ENCODE measurements at places on chromosomes 12 and 14. TPM values are rescaled to one million over a fixed set of nuclear protein-coding genes. Genes with fewer than 3 reads are reported as not detected.

Gene CLEC6A
- total RNA-seq: 0.32 TPM

Gene PZP
- total RNA-seq: 0.38 TPM

Gene ESPL1
- total RNA-seq: 2.8 TPM

Gene FAM177A1
- total RNA-seq: 100 TPM

Gene SUOX
- total RNA-seq: 26.3 TPM

Gene PLA2G1B
- 76.9 TPM for total RNA-seq

Gene MUCL1
- total RNA-seq: not detected

Gene RIMKLB
- 27.3 TPM for total RNA-seq

Gene DTX3
- 20.1 TPM for total RNA-seq

Gene POTEM
- total RNA-seq: not detected

Gene MAP1LC3B2
- total RNA-seq: 1.5 TPM

Gene LMO3
- 172 TPM for total RNA-seq

Gene SOX5
- total RNA-seq: 12.2 TPM

Gene TAS2R8
- not detected for total RNA-seq

Gene P2RX2
- not detected for total RNA-seq

Gene LRIG3
- total RNA-seq: 26.8 TPM

DNA sequence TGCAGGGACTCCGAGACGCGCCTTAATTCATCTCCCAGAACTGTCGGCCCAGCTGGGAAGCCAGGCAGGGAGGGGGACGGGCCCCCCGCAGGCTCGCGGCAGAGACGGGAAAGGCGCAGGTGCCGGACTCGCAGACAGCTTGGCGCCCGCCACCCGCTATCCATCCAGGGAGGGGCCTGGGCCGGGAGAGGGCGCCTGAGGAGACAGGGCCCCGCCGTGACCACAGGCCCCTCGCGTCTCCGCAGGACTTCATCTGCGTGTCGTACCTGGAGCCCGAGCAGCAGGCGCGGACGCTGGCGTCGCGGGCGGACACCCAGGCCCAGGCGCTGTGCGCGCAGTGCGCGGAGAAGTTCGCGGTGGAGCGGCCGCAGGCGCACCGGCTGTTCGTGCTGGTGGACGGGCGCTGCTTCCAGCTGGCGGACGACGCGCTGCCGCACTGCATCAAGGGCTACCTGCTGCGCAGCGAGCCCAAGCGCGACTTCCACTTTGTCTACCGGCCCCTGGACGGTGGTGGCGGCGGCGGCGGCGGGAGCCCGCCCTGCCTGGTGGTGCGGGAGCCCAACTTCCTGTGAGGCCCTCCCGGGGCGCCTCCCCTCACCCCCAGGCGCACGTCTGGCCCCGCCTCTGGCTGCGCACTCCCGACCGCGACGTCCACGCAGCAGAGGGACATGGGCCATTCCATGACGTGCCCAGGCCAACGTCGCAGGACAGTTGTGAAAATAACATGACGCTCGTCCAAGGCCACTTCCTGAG, 60.6 kb downstream of the LGMN start:
- H3K36me3 ChIP-seq: peaks cover 79% of the 10 kb centered on the region
- peaks cover 9% of the 10 kb centered on the region for H3K4me1 ChIP-seq
- peak overlapping the region; percentile 43 for H3K4me3 ChIP-seq
- H3K27ac ChIP-seq: no peak overlapping the region
- DNase-seq: no peak

- H3K27ac ChIP-seq: no peak overlapping the region
- no peak for DNase-seq
- no peaks in the 10 kb centered on the region for H3K36me3 ChIP-seq
- no peak overlapping the region for H3K4me3 ChIP-seq
- no peaks in the 10 kb centered on the region for H3K27me3 ChIP-seq
- H3K4me1 ChIP-seq: no peaks in the 10 kb centered on the region
Observed at GRCh38 chr12:120064054-120064940, 52.3 kb downstream of the RAB35 start.

GRCh38 chr12:79547044-79547734, 143.6 kb downstream of the PAWR start:
- DNase-seq: no peak
- H3K36me3 ChIP-seq: no peaks in the 10 kb centered on the region
- H3K4me3 ChIP-seq: no peak overlapping the region
- H3K27ac ChIP-seq: peak overlapping the region; percentile 81

- H3K36me3 ChIP-seq: no peaks in the 10 kb centered on the region
- H3K4me1 ChIP-seq: peaks cover 7% of the 10 kb centered on the region
- peak overlapping the region; percentile 98 for H3K4me3 ChIP-seq
- H3K27me3 ChIP-seq: no peaks in the 10 kb centered on the region
Observed at GRCh38 chr12:93442411-93443340, 929 bp upstream of the UBE2N start.

- peaks cover 7% of the 10 kb centered on the region for H3K4me1 ChIP-seq
- H3K27me3 ChIP-seq: no peaks in the 10 kb centered on the region
- no peak for DNase-seq
- H3K27ac ChIP-seq: no peak overlapping the region
- no peaks in the 10 kb centered on the region for H3K36me3 ChIP-seq
Observed at GRCh38 chr14:68084256-68084655, 264.7 kb downstream of the RAD51B start.

DNA sequence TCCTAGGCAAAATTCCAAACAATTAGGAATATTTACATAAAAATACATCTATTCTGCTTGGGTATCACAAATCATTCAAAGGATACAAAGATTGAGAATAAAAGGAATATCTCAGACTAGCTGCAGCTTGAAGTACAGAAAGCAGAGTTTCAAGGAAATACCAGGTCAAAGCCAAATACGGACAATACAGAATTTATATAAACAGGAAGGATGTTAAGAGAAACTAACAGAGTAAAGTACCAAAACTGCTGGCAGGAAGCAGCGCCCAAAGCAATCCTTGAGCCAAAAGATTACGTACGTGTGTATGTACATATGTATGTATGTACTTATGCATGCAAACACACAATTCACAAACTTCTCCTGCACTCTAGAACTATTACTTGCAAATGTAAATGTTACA, 86.6 kb downstream of the PPP1R12A start:
- no peak overlapping the region for H3K4me3 ChIP-seq
- H3K27me3 ChIP-seq: no peaks in the 10 kb centered on the region
- peaks cover 29% of the 10 kb centered on the region for H3K4me1 ChIP-seq
- peaks cover 22% of the 10 kb centered on the region for H3K36me3 ChIP-seq

- no peaks in the 10 kb centered on the region for H3K27me3 ChIP-seq
- H3K4me3 ChIP-seq: no peak overlapping the region
- no peak overlapping the region for H3K27ac ChIP-seq
- H3K4me1 ChIP-seq: no peaks in the 10 kb centered on the region
Observed at GRCh38 chr14:82759656-82760055, 1226.0 kb upstream of the SEL1L start.

DNA sequence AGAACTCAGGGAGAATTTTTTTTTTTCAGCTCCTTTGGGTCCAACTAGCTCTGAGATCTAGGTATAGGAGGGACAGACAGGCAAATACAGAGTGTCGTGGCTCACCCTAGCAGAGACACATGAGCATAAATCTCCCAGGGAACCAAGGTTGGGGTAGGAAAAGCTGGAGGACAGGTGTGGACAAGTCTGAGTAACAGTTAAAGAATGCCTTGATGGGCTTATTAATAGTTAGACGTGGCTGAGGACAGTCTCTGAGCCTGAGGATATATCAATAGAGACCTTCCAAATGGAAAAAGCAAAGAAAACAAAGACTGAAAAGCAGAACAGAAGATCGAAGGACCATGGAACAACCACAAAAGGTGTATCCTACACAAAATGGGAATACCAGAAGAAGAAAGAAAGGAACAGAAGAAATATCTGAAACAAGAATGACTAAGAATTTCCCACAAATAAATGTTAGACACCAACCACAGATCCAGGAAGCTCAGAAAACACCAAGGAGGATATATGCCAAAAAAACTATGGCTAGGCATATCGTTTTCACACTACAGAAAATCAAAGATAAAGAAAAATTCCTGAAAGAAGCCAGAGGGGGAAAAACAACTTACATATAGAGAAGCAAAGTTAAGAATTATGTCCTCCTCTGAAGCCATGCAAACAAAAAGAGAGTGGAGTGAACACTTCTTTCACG, 80.9 kb downstream of the PTPRB start:
- no peak overlapping the region for H3K27ac ChIP-seq
- H3K36me3 ChIP-seq: no peaks in the 10 kb centered on the region
- no peaks in the 10 kb centered on the region for H3K27me3 ChIP-seq

DNA sequence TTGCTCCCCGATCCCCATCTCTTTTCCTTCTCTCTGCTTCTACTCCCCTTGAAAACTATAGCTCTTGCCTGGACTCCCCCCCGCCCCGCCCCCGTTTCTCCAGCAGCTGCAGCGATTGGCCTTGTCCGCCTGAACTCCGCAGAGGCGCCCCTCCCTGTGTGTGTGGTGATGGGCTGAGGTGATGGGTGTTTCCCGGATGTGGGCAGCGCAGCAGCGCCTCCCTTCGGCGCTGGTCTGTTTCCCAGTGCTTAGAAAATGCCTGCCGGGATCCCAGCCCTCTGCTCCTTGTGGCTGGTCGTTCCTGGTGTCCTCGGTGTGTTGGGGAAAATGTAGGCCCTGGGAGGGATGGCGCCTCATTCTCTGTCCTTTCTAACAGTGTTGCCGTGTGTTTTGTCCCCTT, 43.3 kb downstream of the GALNT8 start:
- H3K4me1 ChIP-seq: no peaks in the 10 kb centered on the region
- no peaks in the 10 kb centered on the region for H3K27me3 ChIP-seq
- H3K36me3 ChIP-seq: no peaks in the 10 kb centered on the region
- no peak overlapping the region for H3K27ac ChIP-seq
- no peak for DNase-seq

DNA sequence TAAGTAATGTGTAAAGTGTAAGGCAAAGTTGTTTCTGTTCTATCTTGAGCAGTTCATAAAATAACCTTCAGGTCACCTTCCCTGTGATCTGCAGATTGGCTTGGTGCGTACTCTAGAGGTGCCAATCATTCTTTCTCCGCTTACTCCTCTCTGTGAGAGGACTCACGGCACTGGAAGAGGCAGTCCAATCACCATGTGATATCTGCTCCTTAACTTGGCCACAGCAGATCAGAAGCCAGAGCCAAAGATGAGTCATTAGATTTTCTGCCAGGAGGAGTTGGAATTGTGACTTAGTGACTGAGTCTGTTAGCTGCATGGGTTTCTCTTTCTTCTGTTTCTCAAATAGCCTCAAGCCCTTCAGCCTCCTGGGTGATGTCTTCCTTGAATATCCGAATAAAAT, 165.5 kb downstream of the SLC41A2 start:
- DNase-seq: no peak
- H3K4me1 ChIP-seq: no peaks in the 10 kb centered on the region
- no peak overlapping the region for H3K27ac ChIP-seq
- H3K36me3 ChIP-seq: no peaks in the 10 kb centered on the region
- no peaks in the 10 kb centered on the region for H3K27me3 ChIP-seq

GRCh38 chr12:34345801-34346200, 323.5 kb downstream of the ALG10 start:
- no peak overlapping the region for H3K4me3 ChIP-seq
- no peaks in the 10 kb centered on the region for H3K27me3 ChIP-seq
- DNase-seq: no peak
- H3K4me1 ChIP-seq: no peaks in the 10 kb centered on the region

DNA sequence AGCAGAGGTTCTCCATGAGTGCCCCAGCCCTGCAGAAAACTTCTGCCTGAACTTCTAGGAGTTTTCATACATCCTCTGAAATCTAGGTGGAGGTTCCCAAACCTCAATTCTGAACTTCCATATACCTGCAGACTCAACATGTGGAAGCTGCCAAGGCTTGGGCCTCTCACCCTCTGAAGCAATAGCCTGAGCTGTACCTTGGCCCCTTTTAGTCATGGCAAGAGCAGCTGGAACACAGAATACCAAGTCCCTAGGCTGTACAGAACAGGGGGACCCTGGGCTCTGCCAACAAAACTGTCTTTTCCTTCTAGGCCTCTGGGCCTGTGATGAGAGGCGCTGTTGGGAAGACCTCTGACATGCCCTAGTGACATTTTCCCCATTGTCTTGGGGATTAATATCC, 494.3 kb upstream of the FOXG1 start:
- H3K27me3 ChIP-seq: no peaks in the 10 kb centered on the region
- no peak for DNase-seq
- H3K4me3 ChIP-seq: no peak overlapping the region
- no peaks in the 10 kb centered on the region for H3K4me1 ChIP-seq

- H3K4me3 ChIP-seq: no peak overlapping the region
- H3K27ac ChIP-seq: no peak overlapping the region
- H3K4me1 ChIP-seq: no peaks in the 10 kb centered on the region
- no peaks in the 10 kb centered on the region for H3K27me3 ChIP-seq
- H3K36me3 ChIP-seq: no peaks in the 10 kb centered on the region
Observed at GRCh38 chr12:127980585-127980984, 286.4 kb upstream of the TMEM132C start.

- DNase-seq: no peak
- H3K27ac ChIP-seq: no peak overlapping the region
- no peaks in the 10 kb centered on the region for H3K36me3 ChIP-seq
- peaks cover 23% of the 10 kb centered on the region for H3K4me1 ChIP-seq
- peaks cover 92% of the 10 kb centered on the region for H3K27me3 ChIP-seq
- peak overlapping the region; percentile 44 for H3K4me3 ChIP-seq
Observed at GRCh38 chr12:44874981-44875416, 1.1 kb downstream of the NELL2 start.

- no peak overlapping the region for H3K27ac ChIP-seq
- no peaks in the 10 kb centered on the region for H3K27me3 ChIP-seq
- DNase-seq: no peak
- H3K4me1 ChIP-seq: peaks cover 14% of the 10 kb centered on the region
Observed at GRCh38 chr12:57586128-57586527, 4.9 kb upstream of the PIP4K2C start.

- H3K36me3 ChIP-seq: no peaks in the 10 kb centered on the region
- no peaks in the 10 kb centered on the region for H3K4me1 ChIP-seq
- no peak overlapping the region for H3K4me3 ChIP-seq
- H3K27me3 ChIP-seq: no peaks in the 10 kb centered on the region
Observed at GRCh38 chr12:23687947-23688346, 261.5 kb downstream of the SOX5 start.

- H3K27me3 ChIP-seq: no peaks in the 10 kb centered on the region
- no peaks in the 10 kb centered on the region for H3K4me1 ChIP-seq
- no peak overlapping the region for H3K4me3 ChIP-seq
- no peaks in the 10 kb centered on the region for H3K36me3 ChIP-seq
Observed at GRCh38 chr12:104226672-104227071, 11.1 kb downstream of the TXNRD1 start.

- H3K36me3 ChIP-seq: no peaks in the 10 kb centered on the region
- no peaks in the 10 kb centered on the region for H3K27me3 ChIP-seq
- H3K4me1 ChIP-seq: no peaks in the 10 kb centered on the region
- H3K27ac ChIP-seq: no peak overlapping the region
- no peak for DNase-seq
- no peak overlapping the region for H3K4me3 ChIP-seq
Observed at GRCh38 chr12:88450136-88450535, 130.1 kb downstream of the KITLG start.

GRCh38 chr14:105010891-105011291, 10.0 kb downstream of the CDCA4 start:
- H3K4me1 ChIP-seq: no peaks in the 10 kb centered on the region
- H3K4me3 ChIP-seq: no peak overlapping the region
- no peak overlapping the region for H3K27ac ChIP-seq

Data from left lung (tissue), 14 donors.